ENCODE measurements at places on chromosomes 4 and X.

GRCh38 chrX:10884246-10884645 lies 226.9 kb upstream of the HCCS start:
- no peak for DNase-seq

DNA sequence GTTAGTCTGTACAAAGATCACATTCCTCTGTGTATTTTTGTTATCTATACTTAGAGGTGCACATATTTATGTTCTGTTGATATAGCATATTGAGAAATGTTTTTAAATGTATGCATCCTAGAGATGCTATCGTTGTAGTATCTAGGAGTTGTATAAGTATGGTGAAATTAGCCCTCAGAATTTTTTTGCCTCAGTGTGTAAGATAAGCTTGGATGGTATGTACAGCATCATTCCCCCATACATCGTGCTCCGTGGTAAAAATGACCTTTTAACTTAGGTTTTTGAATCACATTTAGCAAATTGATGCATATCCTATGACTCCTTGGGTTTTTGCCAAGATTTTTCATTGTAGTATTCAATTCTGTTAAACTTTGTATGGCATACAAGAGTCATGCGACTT lies 113.5 kb downstream of the RPA4 start:
- no peak for DNase-seq

GRCh38 chr4:172348426-172348825 lies 535.2 kb downstream of the GALNTL6 start:
- no peak for DNase-seq

- DNase-seq, result no peak
These were observed 13.5 kb downstream of the LETM1 start for GRCh38 chr4:1842339-1842895.

GRCh38 chr4:155599085-155599484 lies 67.6 kb upstream of the GUCY1A1 start:
- no peak for DNase-seq

- no peak for DNase-seq
These were observed 54.2 kb downstream of the SCD5 start for GRCh38 chr4:82744284-82744968.

- no peak for DNase-seq
These were observed 33.8 kb downstream of the FAM13A start for GRCh38 chr4:89023140-89023539.

GRCh38 chr4:85933291-85933640 lies 426.6 kb downstream of the MAPK10 start:
- no peak for DNase-seq

DNA sequence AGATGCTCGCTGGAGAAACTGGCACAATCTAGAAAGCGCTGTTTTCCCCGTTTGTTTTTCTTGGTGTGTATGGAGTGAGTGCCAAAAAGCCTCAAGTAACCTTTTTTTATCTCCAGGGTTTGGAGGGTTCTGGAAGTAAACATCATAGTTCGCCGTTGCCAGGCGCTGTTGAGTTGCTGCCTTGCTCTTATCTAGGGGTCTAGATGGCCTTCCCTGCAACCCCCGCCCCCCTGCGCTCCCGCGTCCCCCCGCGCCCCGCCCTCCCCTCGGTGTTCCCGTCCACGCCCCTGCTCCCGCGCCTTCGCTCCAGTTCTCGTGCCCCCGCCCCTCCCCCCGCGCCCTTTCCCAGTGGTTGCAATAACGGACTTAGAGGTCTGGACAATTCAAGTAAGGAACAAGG lies 555 bp upstream of the GCNA start:
- no peak for DNase-seq

GRCh38 chr4:182478475-182478874 lies 235.3 kb downstream of the TENM3 start:
- DNase-seq, result no peak

GRCh38 chrX:129690435-129690834 lies 35.7 kb upstream of the APLN start:
- DNase-seq, result no peak

DNA sequence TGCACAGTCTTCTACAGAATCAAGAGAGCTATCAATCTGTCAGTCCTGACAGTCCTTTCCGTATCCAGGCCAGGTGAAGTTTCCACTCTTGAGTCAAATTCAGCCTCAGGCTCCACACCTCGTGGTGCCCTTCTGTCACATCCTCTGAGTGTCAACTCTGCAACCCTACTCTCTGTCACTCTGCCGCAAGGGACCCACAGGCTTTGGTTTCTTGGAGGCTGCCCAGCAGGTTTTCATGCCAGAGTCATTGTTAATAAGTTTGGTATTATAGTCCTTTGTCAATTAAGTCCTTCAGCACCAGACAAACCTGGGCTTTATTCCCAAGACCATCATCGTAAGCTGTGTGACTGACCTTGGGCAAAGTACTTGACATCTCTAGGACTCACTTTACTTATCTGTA lies 83.4 kb upstream of the KLHL13 start:
- DNase-seq, result no peak

DNA sequence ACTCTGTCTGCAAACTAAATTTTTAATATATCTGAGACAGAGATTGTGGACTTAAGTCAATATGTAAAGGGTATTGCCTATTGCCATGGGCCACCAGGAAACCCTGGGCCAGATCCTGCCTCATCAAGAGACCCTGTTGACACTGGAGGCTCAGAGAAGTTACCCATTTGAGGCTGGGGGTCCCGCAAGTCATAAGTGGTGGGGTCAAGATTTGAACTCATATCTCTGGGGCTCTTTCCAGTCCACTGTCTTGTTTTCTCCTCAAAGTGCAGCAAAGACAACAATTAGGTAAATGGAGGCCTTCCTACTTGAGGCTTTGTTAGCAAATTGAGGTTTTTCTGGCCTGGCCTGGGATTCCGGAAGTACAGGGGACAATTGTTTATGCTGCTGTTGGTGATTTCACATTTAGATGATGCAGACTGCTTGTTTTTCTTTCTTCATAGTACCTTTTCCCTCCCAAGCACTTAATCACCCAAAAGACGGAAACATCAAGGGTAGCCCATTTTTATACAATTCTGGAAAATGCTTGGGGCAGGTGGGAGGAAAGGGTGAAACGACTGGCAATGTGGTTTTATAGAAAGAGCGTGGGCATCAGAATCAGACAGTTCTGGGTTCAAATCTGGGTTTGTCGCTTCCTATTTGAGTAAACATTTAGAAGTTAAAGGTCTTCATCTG lies 160.0 kb downstream of the SMIM20 start:
- DNase-seq, result no peak

- DNase-seq, result peak; percentile 33
These were observed at the start of gene CHST7 for GRCh38 chrX:46573331-46573891. Gene CHST7, plus strand, starts transcription at chrX:46573765. Its CDS starts 167 bp downstream, at chrX:46573932.

DNA sequence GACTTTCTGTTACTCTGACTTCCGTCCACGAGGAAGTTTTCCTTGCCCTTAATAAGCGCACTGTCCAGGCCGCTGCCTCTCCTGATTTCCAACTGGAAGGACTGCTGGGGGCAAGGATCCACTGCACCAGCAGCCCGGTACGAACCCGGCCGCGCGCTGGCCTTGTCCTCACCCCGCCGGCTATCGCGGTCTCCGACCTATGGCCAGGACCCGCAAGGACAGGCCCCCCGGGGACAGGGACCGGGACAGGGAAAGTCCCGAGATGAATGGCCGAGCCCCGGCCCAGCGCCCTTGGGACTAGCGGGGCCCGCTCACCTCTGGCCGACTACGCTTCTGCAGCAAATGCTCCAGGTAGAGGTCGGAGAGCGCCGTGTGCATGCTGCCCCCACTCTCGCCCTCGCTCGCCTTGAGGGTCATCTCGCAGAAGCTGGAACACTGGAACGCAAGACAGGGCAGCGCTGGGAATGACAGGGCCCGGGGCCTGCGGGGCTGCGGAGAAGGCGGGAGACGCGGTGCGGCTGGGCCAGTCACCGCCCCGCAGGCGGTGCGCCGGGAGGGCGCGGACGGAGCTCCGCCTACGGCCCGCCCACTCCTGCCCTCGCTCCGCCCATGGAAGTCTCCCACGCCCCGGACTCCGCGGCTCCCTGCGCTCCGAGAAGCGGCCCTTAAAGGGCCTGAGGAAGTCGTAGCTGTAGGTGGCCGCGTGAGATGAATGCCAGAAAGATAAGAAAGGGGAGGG lies at the start of gene MPP1:
Gene MPP1, minus strand, starts transcription at position 529 of the 739 bp plus-strand sequence. Its CDS starts 112 bp downstream, at position 417.
- DNase-seq, result peak; percentile 44

GRCh38 chr4:61214680-61215079 lies 14.6 kb downstream of the ADGRL3 start:
- DNase-seq, result no peak

- no peak for DNase-seq
These were observed 28.9 kb upstream of the BTC start for GRCh38 chr4:74823194-74823593.

DNA sequence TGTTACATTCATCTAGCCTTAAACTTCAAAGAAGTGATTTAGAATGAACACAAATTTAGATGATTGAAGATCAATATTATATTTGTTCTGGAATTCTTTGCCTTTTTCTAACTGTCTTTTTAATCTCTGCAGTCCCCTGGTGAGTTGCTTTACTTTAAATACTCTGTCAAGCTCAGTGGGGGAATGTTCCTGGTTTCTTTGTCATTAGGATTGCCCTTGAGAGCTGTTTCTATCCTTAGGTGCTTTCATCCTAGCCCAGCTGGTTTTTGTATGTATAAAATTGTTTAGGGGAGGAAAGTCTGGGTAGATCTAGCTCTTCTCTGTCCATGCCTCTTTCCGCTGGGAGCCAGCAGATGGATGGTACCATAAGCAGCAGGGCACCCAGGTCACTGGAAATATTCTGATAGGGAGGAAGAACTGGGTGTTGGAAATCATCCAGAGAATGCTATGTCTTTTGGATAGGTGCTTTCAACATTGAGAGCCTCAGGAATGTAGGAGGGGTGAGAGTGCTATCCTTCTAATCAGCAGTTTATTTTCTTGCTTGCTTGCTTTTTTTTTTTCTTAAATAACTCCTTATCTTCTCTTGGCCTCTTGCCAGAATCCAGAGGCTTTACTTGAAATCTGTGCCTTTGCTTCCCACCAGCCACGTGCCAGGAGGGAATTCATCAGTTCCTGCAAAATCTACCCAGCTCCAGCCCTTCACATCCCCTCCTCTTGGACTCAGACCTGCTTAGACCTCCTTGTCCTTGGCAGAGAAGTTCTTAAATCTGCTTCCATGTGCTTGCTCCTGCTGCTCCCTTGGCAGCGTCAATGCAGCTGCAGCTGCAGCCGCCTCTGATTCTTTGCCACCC lies 215.3 kb upstream of the ANXA3 start:
- DNase-seq, result no peak

GRCh38 chr4:83118869-83119268 lies 4.3 kb upstream of the PLAC8 start:
- no peak for DNase-seq

- no peak for DNase-seq
These were observed 355.1 kb downstream of the HS3ST1 start for GRCh38 chr4:11073621-11074051.

DNA sequence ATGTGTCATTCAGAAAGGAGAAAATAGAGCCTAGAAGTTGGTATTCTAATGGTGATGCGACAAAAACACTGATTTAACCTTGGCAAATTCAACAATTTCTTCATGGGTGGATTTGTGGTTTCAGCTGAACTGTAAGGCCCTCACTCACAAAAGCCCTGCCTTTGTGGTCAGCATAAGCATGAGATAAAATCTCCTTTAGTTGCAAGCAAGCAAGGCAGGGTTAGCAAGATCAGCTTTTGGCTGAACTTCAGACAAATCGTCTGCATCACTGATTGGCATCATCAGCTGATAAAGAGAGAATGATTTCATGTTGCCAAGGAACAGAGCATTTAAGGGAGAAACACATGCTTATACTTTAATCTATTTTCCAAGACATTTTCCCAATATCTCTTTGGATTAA lies 2582.2 kb downstream of the PCDH7 start:
- no peak for DNase-seq

GRCh38 chr4:99029018-99029735 lies 33.7 kb downstream of the METAP1 start:
- DNase-seq, result no peak

DNA sequence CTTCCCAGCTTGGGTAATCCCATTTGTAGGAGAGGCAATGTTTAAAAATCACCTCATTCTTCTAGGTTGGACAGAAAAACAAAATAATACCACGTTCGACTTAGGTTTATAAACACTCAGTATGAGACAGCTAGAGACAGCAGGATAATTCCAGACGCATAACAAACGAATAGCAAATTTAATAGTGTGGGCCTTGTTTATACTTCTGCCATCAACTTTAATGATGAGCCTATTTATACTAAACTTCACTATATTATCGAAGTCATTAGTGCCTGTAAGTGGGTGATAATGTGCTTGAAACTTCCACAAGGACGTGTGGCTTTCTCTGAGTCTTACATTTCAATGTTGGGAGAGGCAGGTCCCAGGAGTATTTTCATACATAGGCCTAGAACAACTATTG lies 255.7 kb upstream of the PPARGC1A start:
- no peak for DNase-seq

- no peak for DNase-seq
These were observed 25.6 kb downstream of the CD99L2 start for GRCh38 chrX:150872773-150873336.

GRCh38 chrX:119410027-119410819 lies 11.1 kb downstream of the SLC25A43 start:
- no peak for DNase-seq

DNA sequence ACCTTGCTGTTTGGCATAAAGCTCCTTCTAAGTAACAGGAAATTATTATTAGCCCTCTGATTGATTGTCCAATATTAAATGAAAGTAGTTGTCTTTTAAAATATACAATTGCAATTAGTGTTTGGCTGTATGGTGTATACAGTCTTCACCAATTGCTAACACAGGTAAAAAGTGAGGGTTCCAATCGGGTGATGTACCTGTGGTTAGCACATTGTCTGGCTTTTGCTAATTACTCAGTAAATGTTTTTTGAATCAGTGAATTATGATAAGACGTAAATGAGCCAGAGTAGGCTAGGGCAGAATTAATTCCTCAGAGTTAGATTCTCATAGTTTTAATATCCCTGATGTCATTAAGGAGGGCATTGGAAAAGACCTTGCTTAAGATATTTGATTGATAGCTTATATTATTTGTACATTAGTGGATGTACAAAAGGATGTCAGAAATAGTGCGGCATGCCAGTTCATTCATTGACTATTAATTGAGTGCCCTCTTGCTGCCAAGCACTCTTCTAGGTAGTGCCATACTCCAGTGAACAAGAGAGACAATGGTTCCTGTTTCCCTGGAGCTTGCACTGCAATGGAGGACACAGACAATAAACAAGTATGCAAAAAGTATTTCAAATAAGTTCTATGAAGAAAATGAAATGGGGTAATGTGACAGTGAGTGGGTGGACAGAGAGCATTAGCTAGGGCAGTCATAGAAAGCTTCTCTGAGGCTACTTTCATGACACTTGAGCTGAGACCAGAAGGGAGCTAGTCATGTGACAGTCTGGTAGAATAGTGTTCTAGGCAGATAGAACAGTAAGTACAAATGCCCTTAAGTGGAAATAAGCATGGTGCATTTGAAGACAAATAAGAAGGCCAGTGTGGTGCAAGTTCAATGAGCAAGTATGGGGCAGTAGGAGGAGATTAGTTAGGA lies 205.9 kb upstream of the CASK start:
- DNase-seq, result no peak

DNA sequence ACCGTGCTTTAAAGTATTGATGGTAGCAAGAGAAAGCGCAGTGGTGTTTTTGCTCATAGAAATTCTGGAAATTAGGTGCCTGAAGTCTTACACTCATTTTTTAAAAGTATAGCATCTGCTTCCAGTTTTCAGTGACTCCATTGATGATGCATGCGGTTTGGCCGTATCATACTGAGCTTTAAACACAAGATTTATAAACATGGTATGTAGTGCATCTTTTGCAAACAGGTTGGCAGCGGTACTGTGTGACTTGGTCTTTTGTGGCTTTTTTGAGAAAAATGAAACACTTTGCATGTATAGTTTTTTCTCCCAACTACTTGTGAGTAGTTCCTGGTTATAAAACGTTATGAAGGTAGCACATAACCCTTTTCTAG lies 2.0 kb downstream of the DDX3X start:
- no peak for DNase-seq

- no peak for DNase-seq
These were observed at the start of gene PITX2 for GRCh38 chr4:110622841-110623717. Gene PITX2, minus strand, starts transcription at chr4:110623077. Its CDS starts 617 bp downstream, at chr4:110622460.

Measured in stimulated activated CD8-positive, alpha-beta memory T cell treated with anti-CD3 and anti-CD28 coated beads, Interleukin-4, amount 100 ng/mL, for 4 hours (primary cell).